ENCODE measurements at places on chromosomes 13 and 19. TPM values are rescaled to one million over a fixed set of nuclear protein-coding genes. Genes with fewer than 3 reads are reported as not detected.

MEIOSIN gene
- total RNA-seq, result not detected

CFAP97D2 gene
- total RNA-seq, result not detected

CNFN gene
- total RNA-seq, result not detected

AMER2 gene
- total RNA-seq, result 153 TPM

ACER1 gene
- not detected for total RNA-seq

ALOX5AP gene
- total RNA-seq, result 1.3 TPM

PROZ gene
- not detected for total RNA-seq

CAPN12 gene
- not detected for total RNA-seq

REEP6 gene
- total RNA-seq, result 2.2 TPM

OR10H1 gene
- total RNA-seq, result not detected

ADAMTSL5 gene
- not detected for total RNA-seq

LRRC4B gene
- total RNA-seq, result 79.8 TPM

GARIN5A gene
- total RNA-seq, result 1.3 TPM

ZNF790 gene
- total RNA-seq, result 25.0 TPM

PCDH17 gene
- 58.2 TPM for total RNA-seq

POLR1G gene
- 3.8 TPM for total RNA-seq

SCN1B gene
- total RNA-seq, result 1.6 TPM

SMIM17 gene
- 11.9 TPM for total RNA-seq

IGFL1 gene
- not detected for total RNA-seq

ZNF534 gene
- total RNA-seq, result 9.4 TPM

TMEM150B gene
- total RNA-seq, result not detected

ZNF285 gene
- 42.6 TPM for total RNA-seq

ATP12A gene
- not detected for total RNA-seq

PSG3 gene
- total RNA-seq, result not detected

S1PR4 gene
- total RNA-seq, result 0.31 TPM

TINCR gene
- total RNA-seq, result 0.63 TPM

CACTIN gene
- 26.6 TPM for total RNA-seq

RASIP1 gene
- total RNA-seq, result 7.5 TPM

NKG7 gene
- total RNA-seq, result 0.63 TPM

COX6B2 gene
- not detected for total RNA-seq

ZNF563 gene
- total RNA-seq, result 2.5 TPM

CEACAM1 gene
- not detected for total RNA-seq

COL4A2 gene
- total RNA-seq, result 71.1 TPM

HOOK2 gene
- 35.4 TPM for total RNA-seq

EMC10 gene
- total RNA-seq, result 51.3 TPM

TTYH1 gene
- total RNA-seq, result 64.5 TPM

PEAK3 gene
- total RNA-seq, result not detected
